ENCODE measurements at places on chromosomes 1 and 21.

DNA sequence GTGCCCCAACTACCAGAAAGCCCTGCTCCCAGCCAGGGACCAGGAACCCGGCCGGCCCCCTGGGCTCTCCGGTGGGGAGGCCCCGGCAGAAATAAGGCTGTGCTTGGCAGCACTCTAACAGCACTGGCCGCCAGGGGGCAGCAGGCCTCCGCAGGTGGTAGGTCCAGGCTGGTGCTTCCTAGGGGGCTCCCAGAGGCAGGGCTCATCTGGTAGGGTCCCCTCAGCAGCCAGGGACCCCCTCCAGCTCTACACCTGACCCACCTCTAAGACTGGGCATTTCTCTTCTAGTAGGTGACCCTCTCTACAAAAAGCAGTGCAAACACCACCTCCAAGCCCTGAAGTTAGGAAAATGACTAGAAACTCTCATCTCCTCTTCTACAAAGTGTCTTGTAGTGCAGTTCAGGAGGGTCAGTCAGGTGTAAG lies 85.6 kb downstream of the STUM start:
- peak; percentile 75 for DNase-seq

DNA sequence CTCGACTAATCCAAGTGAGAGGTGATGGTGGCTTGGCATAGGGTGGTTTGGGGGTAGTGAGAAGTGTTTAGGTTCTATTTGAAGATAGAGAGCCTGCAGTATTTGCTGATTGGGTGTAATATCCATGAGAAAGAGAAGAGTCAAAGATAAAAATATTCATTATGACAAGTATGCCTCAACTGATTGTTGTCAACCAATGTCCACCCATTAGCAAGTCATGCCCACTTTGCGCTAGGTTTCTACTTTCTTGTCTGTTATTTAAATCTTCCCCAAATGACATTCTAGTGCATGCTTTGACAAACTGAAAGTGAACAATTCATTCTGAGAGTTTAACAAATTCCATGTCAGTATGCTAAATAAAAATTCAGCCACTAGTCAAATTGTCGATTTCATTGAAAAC lies 3.8 kb upstream of the XCL1 start:
- no peak for DNase-seq

- no peak for DNase-seq
Measured at GRCh38 chr1:26419494-26419893, 8.9 kb downstream of the LIN28A start.

DNA sequence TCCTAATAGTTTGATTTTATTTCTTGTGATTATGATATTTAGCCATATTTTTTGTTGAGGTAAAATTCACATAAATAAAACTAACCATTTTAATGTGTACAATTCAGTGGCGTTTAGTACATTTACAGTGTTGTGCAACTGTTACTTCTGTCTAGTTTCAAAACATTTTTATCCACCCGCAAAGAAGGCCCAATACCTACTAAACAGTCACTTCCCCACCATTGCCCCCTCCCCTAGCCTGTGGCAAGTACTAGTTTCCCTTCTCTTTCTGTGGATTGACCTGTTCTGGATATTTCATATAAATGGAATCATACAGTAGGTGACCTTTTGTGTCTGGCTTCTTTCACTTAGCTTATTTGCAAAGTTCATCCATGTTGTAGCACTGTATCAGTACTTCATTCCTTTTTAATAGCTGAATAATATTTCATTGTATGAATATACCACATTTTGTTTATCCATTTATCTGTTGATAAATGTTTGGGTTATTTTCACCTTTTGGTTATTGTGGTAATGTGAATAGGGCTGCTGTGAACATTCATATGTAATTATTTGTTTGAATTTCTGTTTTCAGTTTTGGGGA lies 4.1 kb downstream of the FLVCR1 start:
- no peak for DNase-seq

GRCh38 chr1:14957375-14958098 lies 196.0 kb upstream of the TMEM51 start:
- DNase-seq: no peak

GRCh38 chr1:10639011-10639774 lies 157.3 kb downstream of the CASZ1 start:
- no peak for DNase-seq

GRCh38 chr1:200035397-200035955 lies 8.0 kb downstream of the NR5A2 start:
- DNase-seq: no peak

DNA sequence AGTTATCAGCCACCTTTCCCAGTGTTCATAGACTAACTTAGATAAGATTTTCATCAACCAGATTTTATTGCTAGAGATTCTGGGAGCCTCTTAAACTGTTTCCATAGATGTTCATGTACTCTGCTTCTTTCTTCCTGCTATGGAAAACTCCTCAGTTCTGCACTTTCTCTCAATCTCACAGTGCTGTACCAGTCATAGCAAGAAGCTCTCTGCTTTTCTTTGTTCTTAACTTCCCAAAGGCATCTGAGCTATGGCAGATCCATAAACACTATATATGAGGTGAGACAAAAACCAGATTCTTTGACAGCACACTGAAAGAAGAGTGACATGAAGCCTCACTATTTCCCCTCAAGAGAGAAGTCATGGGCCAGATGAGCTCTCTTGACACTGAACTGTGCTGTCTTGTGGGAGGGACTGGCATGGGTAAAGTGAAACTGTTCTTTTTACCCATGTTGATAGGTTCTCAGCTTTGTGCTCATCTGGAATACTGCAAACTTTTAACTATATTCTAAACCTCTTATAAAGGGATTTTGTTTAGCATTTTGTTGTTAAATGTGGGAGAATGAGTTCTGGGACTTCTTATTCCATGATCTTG lies 64.2 kb upstream of the LYPLAL1 start:
- DNase-seq: no peak

- DNase-seq: no peak
Measured at GRCh38 chr1:147586414-147586813, 45.1 kb downstream of the BCL9 start.

DNA sequence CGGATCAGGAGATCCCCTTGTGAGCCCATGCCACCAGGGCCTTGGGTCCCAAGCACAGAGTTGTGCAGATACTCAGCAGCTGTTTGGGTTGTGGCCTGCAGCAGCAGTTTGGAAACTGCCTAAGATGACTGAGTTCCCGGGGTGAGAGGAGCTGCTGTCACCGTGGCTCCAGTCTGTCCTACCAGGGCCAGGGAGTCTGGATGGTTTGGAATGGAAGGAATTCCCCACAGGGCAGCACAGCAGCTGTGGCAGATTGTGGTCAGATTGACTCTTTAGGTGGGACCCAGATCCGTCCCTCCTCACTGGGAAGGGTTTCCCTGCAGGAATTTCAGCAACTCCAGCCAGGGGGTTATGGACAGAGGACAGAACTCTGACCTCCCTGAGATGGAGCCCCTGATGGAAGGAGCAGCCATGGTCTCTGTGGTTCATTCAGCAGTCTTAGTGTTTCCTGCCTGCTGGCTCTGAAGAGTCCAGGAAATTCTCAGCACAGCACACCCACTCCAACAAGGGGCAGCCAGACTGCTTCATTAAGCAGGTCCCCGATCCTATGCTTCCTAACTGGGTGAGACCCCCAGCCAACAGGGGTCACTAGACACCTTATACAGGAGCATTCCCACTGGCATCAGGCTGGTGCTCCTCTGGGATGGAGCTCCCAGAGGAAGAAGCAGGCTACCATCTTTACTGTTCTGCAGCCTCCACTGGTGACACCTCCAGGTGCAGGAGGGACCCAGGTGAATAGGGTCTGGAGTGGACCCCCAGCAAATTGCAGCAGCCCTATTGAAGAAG lies 51.5 kb upstream of the TNFSF4 start:
- DNase-seq: no peak

DNA sequence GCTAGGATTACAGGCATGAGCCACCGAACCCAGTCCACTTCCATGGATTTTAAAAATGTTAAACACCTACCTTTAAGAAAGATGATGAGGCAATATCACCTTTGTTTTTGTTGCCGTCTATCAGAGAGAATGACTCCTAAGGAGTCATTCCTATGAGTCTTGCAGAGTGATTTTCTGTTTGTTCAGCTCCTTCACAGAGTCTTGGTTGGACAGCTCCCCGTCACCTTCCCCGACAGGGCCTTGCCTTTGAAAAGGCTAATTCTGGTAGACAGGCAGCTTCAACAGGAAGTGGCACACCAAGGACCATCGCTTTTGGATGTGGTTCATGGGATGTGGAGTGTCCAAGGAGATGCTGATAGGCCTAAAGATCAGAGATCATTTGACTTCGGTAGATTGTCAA lies 17.5 kb downstream of the ZBTB18 start:
- DNase-seq: no peak

- DNase-seq: no peak
Measured at GRCh38 chr1:70093250-70093975, 112.0 kb downstream of the LRRC40 start.

- no peak for DNase-seq
Measured at GRCh38 chr1:220631238-220631815, 58.8 kb upstream of the C1orf115 start.

DNA sequence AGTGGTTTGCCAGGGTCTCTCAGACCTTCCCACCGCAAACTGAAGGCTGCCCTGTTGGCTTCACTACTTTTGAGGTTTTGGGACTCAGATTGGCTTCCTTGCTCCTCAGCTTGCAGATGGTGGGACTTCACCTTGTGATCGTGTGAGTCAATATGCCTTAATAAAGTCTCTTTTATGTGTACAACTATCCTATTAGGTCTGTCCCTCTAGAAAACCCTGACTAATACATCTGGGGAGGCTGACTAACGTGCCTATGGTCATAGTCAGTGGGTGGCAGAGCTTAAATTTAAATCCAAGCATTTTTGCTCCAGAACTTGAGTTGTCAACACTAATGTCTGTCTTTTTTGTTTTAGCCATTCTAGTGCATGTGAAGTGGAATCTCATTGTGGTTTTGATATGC lies 76.5 kb upstream of the CHODL start:
- DNase-seq: no peak
